Activated T-helper 9 cell treated with anti-CD3 and anti-CD28 coated beads, Interleukin-2, amount 50 U/mL, for 16 hours (primary cell): ENCODE measurements at places on chromosomes 16 and 17.

GRCh38 chr16:48576927-48577326 lies 33.1 kb downstream of the N4BP1 start:
- no peak for DNase-seq

- DNase-seq: peak; percentile 46
Observed at GRCh38 chr17:7834542-7834956, 532 bp downstream of the KDM6B start.

- DNase-seq: no peak
Observed at GRCh38 chr16:57055671-57056070, 36.7 kb upstream of the CPNE2 start.

GRCh38 chr16:65975049-65975708 lies 391.3 kb upstream of the CDH5 start:
- no peak for DNase-seq

GRCh38 chr17:72683506-72684404 lies 408.7 kb downstream of the SLC39A11 start:
- no peak for DNase-seq

- no peak for DNase-seq
Observed at GRCh38 chr17:74780443-74781238, 4.5 kb upstream of the NAT9 start.

DNA sequence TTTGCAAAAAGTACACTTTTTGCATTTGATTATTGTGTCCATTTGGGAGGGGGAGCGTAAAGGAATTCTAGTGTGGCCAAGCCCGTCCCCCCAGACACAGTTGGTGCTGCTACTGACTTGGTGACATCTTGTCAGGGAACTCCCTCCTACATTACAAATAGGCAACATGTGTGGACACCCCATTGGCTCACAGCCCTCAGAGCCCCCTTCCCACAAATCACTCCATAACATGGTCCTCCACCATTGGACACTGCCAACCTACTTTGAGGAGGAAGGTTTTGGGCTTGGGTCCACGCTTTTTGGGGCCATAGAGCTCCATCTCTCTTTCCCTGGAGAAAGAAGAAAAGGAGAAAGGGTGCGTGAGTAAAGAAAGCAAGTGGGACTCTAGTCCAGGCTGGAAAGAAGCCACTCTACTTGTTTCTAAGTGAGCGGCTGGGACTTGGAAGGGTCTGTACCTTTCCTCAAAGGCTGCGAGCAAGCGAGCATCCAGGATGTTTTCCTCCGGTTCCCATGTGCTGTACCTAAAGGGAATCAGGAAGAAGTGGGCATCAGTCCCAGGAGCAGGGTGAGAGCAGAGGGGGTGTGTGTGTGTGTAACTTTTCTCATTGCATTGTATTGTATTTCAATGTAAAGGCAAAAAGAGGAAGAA lies 958 bp downstream of the CBX8 start:
- DNase-seq: no peak

- no peak for DNase-seq
Observed at GRCh38 chr16:16928532-16929109, 542.1 kb downstream of the XYLT1 start.

- DNase-seq: peak; percentile 52
Observed at GRCh38 chr17:40561871-40562611, 3.2 kb downstream of the CCR7 start.

DNA sequence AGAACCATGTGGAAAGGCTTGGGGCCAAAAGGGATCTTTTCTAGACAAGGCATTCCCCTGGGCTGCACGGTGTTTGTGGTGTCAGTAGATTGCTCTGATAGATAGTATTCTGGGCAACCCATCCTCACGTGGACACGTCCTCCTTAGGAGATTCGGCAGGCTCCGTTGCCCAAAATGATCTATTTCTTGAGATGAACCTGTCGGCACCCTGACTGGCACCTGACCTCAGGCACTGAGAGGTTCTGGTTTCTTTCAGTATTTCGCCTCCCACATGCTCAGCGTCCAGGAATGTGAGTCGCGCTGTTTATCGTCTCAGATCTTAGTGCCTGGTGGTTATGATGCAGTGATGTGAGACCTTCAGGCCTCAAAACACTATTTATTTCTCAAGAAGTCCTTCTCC lies 89.7 kb downstream of the MARCHF10 start:
- DNase-seq: no peak

- DNase-seq: no peak
Observed at GRCh38 chr17:42879596-42879985, 21.0 kb upstream of the G6PC1 start.

GRCh38 chr17:80852476-80853015 lies 139.1 kb upstream of the CHMP6 start:
- no peak for DNase-seq
